ENCODE measurements at places on chromosomes 11 and 22. TPM values are rescaled to one million over a fixed set of nuclear protein-coding genes. Genes with fewer than 3 reads are reported as not detected.
A peak's percentile ranks its signal among the peaks of the same experiment; 100 is the strongest.

- peaks cover 16% of the 10 kb centered on the region for H3K27me3 ChIP-seq
- no peak overlapping the region for H3K27ac ChIP-seq
- H3K36me3 ChIP-seq = no peaks in the 10 kb centered on the region
- no peaks in the 10 kb centered on the region for H3K4me1 ChIP-seq
- DNase-seq = no peak
Measured at GRCh38 chr11:117992620-117993019, 6.4 kb downstream of the IL10RA start.

DNA sequence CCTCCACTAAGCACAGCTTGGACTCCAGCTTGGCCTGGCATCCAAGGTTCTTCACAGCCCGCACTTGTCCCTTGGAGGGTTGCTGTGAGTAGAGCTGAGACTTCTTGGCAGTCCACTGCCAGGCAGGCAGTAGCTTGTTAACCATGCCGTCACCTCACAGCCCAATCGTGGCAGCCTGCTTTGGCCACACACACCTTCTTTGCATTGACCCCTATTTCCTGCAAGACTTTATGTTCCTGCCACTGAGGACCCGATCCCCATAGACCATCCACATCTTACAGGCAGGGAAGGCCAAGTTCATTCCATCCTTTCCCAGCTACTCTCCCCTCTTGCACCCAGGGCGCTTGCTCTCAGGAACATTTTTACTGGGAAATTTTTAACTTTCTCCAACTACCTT lies 2.5 kb upstream of the PYGM start:
- no peak overlapping the region for H3K4me3 ChIP-seq
- DNase-seq = peak; percentile 5
- H3K36me3 ChIP-seq = peaks cover 51% of the 10 kb centered on the region
- H3K4me1 ChIP-seq = peaks cover 54% of the 10 kb centered on the region
- H3K27ac ChIP-seq = no peak overlapping the region

DNA sequence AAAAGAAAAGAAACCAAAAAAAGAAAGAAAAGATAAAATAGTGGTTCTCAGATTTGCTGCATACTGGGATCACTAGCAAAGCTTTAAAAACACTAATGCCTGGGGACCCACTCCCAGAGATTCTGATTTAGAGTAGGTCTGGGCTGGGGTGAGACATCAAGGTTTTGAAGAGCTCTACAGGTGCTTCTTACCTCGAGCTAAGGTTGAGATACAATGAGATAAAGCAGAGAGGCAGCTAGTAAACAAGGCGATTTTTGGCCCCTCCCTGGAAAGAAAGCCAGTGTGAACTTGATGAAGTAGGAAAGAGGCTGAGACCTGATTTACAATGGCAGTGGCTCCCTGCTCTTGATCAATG lies 327.6 kb upstream of the CCDC90B start:
- no peak overlapping the region for H3K4me3 ChIP-seq
- DNase-seq = no peak
- H3K4me1 ChIP-seq = no peaks in the 10 kb centered on the region
- H3K27me3 ChIP-seq = no peaks in the 10 kb centered on the region

- no peaks in the 10 kb centered on the region for H3K36me3 ChIP-seq
- H3K27me3 ChIP-seq = peaks cover 7% of the 10 kb centered on the region
- H3K4me1 ChIP-seq = peaks cover 4% of the 10 kb centered on the region
- peak; percentile 40 for DNase-seq
- peak overlapping the region; percentile 57 for H3K27ac ChIP-seq
- peak overlapping the region; percentile 31 for H3K4me3 ChIP-seq
Measured at GRCh38 chr11:46216019-46216764, 61.3 kb upstream of the CREB3L1 start.

SCGB1C1 gene
- not detected for polyA plus RNA-seq

TIMP3 gene
- polyA plus RNA-seq = 39.4 TPM

RAPSN gene
- polyA plus RNA-seq = not detected
